Naive thymus-derived CD4-positive, alpha-beta T cell (primary cell): ENCODE measurements at places on chromosomes 4 and X. TPM values are rescaled to one million over a fixed set of nuclear protein-coding genes. Genes with fewer than 3 reads are reported as not detected.

The GPRASP3 gene
- polyA plus RNA-seq = 0.39 TPM

The UGT2B15 gene
- not detected for polyA plus RNA-seq

The CNKSR2 gene
- 11.1 TPM for polyA plus RNA-seq

The SPANXN4 gene
- not detected for polyA plus RNA-seq

The GLRA3 gene
- not detected for polyA plus RNA-seq
